Fibroblast of upper back skin (primary cell): ENCODE measurements at places on chromosomes 3 and 15.

DNA sequence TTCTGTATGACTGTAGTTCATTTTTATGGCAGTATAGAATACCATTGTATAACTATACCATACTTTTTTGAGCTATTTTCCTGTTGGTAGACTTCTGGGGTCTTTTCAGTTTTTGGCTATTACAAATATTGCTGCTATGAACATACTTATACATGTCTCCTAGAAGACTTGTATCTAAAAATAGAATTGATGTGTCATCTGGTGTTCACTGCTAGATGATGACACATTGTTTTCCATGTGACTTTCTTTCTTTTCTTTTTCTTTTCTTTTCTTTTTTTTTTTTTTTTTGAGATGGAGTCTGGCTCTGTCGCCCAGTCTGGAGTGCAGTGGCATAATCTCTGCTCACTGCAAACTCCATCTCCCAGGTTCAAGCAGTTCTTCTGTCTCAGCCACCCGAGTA is 69.8 kb downstream of the SH3GL3 start:
- DNase-seq, result peak; percentile 44

GRCh38 chr3:123553536-123553935 is 31.3 kb downstream of the HACD2 start:
- no peak for DNase-seq

DNA sequence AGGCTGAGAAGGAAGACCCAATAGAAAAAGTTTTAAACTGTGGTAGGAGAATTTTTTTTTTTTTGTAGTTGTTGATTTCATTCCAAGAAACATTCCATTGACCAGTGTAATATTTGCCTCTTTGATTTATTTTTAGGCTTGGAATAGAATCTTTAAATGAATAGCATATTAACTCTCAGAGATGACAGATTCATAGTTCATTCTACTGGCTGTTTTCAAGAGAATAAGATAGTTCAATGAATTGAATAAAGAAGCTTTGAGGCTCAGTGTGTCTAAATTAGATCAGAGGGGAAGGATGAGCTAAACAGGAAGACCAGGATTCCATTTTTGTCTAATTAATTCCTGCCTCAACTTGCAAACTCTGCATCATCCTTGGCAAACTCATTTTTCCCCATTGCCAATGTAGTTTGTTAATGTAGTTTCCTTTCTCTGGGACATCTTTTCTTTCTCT is 98.4 kb downstream of the NAALADL2 start:
- DNase-seq, result peak; percentile 85

DNA sequence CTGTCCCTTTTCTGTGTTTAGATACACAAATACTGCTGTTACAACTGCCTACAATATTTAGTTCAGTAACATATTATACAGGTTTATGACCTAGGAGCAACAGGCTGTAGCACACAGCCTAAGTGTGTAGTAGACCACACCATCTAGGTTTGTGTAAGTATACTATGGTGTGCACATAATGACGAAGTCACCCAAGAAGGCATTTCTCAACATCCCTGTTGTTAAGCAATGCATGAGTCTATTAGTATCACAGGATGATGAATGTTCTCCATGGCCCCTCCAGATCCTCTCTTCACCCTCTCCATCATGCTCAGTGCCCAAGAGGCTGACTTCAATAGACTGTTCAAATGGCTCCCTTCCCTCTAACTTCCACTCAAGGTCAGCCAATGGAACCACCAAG is 14.6 kb upstream of the SEC62 start:
- no peak for DNase-seq

DNA sequence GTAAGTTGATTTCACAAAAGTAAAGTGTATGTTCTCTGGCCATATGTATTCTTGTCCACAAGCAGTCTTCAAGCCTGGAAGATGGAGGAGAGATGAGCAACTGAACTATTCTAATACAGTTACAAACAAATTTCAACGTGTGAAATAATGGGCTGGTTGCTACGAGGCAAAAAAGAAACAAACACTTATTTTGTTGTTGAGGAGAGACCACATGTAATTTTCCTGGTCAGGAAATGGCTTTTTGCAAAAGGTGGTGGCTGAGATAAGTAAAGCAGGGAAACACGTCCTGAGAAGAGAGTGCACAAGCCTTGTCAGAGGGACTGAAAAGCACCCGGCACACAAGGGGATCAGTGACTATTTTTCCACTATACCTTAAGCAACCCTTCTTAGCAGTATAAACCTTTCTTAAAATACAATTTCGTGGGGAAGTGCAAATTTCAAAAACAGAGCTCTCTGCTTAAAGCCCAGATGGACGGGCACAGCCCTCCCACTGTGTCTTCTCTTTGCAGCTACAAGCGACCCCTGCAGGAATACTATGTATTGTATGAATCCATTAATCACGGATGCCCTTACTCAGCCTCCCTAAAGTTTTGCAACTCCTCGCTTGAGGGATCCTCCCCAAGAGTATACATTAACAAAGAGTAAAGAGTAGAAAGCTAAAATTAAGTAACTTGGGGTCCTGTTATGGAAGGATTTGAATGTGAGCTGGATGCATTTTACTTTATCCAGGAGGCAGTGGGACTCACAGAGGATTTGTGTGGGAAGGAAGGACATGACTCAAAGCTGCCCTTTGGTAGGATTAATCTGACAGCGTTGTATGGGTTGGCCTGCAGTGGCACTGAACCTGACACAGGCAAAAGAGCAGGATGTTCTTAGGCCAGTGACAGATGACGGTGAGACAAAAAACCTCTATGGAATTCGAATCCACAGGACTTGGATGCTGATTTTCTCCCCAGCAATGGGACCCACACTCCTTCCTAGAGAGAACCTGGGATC is 253.7 kb downstream of the IL5RA start:
- no peak for DNase-seq

DNA sequence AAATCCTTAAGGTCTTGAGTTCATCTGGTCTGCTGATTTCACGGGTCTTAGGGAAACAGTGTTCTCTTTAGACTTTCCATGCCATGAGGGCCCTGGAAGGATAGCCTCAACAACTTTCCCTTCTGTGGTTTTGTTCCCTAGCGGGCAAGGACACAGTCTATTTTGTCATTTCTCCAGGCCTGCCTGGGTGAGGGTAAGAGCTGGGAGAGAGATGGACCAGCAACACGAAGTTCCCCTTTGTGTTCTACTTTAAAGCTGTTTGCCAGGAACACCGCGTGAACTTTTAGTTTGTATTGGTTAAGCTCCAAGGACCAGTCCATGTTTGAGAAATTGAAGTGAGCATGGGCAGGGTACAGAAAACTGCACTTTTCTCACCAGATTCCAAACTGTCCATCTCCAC is 20.9 kb downstream of the ST3GAL6 start:
- no peak for DNase-seq

- DNase-seq, result peak; percentile 46
These were observed 48.6 kb upstream of the CP start for GRCh38 chr3:149270180-149270579.

GRCh38 chr3:15284121-15284889 is 48.1 kb downstream of the SH3BP5 start:
- DNase-seq, result no peak

- no peak for DNase-seq
These were observed 365.9 kb upstream of the PROK2 start for GRCh38 chr3:72150634-72151412.

- peak; percentile 36 for DNase-seq
These were observed 92.4 kb downstream of the ABI3BP start for GRCh38 chr3:100900671-100901335.

GRCh38 chr3:113791381-113791780 is 44.5 kb downstream of the ATP6V1A start:
- no peak for DNase-seq

GRCh38 chr3:32686713-32687112 is 1.7 kb downstream of the CNOT10 start:
- DNase-seq, result no peak

GRCh38 chr15:45181491-45182285 is 6.1 kb downstream of the SHF start:
- no peak for DNase-seq

- no peak for DNase-seq
These were observed 615.6 kb upstream of the ADAMTS9 start for GRCh38 chr3:65303431-65303830.

DNA sequence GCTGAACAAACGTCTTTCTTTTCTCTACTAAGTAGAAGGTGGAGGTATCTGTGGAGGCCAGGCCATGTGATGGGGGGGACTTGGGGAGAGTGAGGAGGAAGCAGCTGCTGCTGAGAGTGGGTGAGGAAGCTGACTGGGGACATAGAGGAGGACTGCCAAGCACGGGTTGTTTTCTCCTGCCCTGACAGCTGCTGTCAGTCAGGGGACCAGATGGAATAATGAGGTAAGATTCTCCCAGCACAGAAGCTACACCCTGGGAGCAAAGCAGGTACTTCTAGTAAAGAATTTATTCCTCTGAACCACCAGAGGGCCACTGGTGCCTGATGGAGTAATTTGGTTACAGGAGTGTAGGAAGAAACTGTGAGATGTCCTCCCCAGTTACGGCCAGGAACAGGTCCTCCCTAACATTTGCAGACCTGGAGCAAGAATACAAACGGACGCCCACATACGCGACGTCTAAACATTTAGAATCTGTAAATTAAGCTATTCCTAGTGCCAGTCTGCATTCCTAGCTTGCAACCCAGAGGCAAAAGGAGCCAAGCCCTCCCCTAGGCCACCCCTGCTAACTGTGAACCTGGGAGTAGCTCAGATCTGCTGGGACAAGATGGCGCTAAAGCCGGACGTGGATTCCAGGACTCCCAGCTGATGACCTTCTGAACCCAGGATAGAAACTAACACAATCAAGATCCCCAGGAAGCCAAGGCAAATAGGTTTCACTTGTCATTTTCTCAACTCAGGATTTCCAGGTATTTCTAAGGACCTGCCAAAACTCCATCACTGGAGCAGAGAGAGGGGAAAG is 14.8 kb downstream of the CRYGS start:
- DNase-seq, result no peak

- no peak for DNase-seq
These were observed 136.5 kb downstream of the ZNF621 start for GRCh38 chr3:40661284-40661683.

- DNase-seq, result peak; percentile 42
These were observed 123.9 kb downstream of the FOXB1 start for GRCh38 chr15:60128000-60128376.

DNA sequence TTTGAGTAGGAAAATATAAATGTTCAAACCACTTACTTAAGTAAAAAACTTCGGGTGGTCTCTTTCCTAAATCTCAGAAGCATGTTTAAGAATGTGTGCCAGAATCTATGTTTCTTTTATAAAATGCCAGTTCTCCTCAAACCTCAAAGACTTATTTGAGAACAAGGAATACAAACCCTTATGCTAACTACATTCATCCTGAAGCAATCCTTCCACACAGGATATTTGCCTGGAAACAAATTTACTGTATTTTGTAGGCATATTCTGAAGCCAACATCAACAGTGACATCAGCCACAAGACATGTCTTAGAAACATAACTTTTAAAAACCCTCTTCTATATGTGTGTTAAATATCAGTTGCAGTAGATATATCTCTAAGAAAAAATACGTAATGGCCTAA is 1077.0 kb downstream of the ROBO1 start:
- DNase-seq, result peak; percentile 44

DNA sequence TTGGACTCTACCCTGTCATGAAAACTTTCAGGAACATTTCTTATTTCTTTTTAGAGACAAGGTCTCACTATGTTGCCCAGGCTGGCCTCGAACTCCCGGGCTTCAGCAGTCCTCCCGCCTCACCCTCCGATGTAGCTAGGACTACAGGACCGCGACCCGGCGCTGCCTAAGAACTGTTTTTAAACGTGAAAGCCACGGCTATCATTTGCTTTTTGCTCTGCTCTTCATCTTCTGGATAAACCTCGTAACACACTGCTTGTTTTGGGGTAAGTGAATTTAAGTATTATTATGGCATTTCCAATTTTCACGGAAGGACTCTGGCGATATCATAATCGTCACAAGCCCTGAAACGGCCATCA is 14.3 kb upstream of the CCNL1 start:
- DNase-seq, result peak; percentile 15

DNA sequence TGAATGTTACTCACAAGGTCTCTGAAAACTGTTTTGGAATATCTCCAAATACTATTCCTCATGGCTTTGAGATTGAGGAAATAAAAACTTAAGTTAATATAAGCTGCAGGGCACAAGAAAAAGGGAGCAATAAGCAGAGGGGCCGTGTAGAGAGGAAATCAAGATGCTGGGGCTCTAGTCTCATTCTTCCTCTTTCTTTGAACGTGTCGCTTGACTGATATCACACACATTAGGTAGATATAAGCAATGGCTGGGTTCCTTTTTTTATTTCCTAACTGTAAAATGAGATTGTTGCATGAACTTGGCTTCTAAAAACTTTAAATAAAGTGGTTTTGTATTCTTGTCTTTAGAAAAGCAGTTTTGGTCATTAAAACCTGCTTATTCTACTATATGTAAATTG is 326.7 kb upstream of the ROPN1 start:
- no peak for DNase-seq

DNA sequence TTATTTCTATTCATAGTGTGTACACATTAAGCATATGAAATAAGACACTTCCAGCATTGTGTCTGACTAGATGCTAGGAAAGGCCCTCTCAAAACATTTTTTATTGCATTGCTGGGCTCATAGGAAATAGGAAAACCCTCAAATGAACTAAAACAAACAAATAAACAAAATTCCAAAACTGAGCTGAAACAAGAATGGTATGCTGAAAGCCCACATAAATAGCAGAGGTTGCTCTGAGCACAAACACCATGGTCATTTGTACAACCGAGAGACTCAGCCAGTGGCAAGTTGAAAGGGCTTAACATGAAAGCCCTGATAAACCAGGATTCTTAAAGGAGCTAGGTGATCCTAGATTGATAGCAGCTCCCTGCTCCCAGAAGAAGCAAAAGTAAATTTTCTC is 310.0 kb upstream of the WNT5A start:
- no peak for DNase-seq

DNA sequence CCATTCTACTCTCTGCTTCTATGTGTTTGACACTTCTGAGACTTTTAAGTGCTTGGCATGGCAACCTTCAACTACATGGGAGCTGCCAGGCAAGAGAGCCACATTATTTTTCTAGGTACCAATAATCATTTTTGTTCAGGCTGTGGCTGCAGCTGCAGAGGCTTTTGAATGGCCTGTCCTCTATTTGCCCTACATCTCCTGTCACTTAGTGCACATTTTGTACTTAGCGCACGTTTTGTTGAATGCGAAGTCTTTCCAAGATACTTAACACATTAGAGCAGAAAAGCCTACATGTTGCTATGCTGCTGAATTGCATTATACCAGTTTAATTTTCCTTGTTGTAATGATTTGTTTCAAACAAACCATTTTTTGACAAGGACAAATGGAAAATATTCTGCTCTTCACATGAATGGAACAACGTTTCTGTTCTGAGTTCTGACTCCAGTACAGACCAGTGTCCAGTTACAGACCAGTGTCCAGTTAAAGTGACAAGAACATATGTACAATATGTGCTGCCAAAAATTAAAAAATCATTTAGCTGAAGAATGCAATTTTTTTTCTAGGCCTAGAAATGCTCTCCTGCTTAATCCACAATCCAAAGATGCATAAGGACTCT is 113.9 kb downstream of the ABI3BP start:
- DNase-seq, result no peak

GRCh38 chr3:9653565-9654248 is 4.4 kb downstream of the MTMR14 start:
- no peak for DNase-seq
